ENCODE measurements at places on chromosomes 6 and 20.

GRCh38 chr6:151160929-151161757, 78.6 kb upstream of the AKAP12 start:
- DNase-seq: no peak

DNA sequence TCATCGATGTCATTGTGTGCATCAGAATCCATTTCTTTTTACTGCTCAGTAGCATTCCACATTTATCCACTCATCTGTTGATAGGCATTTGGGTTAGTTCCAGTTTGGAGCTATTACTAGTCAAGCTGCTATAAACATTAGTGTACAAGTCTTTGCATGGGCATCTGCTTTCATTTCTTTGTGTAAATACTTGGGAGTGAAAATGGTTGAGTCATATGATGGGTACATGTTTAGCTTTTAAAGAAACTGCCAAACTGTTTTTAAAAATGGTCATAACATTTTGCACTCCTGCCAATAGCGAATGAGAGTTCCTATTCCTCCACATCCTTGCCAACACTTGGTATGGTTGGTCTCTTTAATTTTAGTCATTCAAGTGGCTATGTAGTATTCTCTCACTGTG, 21.2 kb upstream of the SLC22A2 start:
- DNase-seq: no peak

DNA sequence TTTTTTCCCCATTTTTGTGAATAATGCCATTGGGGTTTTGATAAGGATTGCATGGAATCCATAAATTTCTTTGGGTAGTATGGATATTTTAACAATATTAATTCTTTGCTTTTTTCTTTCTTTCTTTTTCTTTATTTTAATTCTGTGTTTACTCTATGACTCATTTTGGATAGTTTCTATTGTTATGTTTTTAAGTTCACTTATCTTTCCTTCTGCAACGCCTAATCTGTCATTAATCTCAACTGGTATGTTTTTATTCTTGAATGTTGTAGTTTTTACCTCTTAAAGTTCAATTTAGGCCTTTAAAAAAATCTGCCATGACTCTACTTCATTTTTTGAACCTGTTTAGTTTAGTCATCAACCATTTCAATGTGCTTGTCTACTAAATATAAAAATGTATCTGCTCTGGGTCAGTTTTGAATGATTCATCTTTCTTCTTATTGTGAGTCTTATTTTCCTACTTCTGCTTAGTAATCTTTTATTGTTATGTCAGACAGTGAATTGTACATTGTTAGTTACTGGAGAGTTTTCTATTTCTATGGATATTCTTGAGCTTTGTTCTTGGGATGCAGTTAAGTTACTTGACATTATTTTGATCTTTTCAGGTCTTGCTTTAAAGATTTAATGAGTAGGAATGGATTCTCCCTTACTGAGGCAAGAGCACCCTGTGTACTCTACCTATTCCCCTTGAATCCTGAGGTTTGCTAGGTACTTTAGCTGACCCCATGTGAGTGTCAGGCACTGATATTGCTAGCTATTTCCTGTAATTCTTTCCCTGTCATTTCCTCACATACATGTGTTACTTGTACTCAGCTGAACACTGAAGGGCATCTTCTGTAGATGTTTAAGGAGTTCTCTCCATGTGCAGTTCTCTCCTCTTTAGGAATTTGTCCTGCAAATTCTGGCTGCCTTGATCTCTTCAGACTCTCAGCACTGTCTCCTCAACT, 104.2 kb downstream of the TFAP2B start:
- no peak for DNase-seq

GRCh38 chr20:41654292-41654691, 36.1 kb upstream of the CHD6 start:
- DNase-seq: no peak
